CD4-positive, alpha-beta T cell treated with Interleukin-4 for 4 hours (primary cell): ENCODE measurements at places on chromosomes 3 and 15.

DNA sequence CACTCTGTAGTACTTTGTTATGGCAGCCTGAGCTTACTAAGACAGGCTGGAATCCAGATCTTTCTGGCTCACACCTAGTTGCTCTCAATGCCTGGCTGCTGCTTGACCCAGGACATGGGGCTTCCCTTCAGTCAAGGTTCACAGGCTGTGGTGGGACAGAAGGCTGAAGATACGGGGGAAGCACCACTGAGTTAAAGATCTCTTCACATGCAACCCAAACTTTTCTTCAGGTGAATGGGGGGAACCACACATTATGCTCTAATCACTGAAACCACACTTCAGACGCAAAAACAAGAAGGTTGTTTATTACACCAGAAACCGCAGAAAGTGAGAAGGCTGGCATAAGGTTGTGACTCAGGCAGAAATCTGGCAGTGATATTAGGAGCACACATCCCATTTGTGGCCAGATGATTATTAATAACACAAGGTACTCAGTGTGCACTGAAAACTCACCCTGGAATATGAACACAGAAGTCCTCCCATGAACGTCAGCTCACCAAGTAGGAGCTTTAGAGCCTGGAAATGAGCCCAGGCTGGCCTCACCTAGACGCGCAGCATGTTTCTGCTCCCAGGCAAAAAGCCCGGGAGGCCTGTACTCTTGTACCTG is 230.5 kb upstream of the CHRNA7 start:
- no peak for DNase-seq

- DNase-seq = no peak
These were observed 96.0 kb downstream of the SUCLG2 start for GRCh38 chr3:67558426-67558825.

DNA sequence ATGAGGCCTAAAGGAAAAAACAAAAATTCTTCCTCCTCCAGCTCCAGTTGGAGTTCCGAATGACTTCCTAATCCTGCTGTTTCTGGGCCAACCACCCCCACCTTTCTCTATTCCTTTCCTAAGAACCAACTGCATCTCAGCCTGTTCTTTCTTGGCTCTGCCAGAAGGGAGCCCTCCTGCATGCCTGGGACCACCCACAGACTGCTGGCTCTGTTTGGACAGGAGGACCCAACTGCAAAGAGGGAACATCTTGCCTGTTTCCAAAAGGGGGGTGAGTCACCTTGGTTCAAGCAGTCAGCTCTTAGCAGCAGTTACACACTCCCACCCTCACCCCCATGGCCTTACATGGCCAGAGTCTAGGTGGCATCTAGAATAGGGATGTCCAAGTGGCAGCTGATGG is 116.0 kb upstream of the PRICKLE2 start:
- no peak for DNase-seq

- DNase-seq = peak; percentile 40
These were observed 8.4 kb upstream of the ATR start for GRCh38 chr3:142586803-142587406.

- no peak for DNase-seq
These were observed 40.9 kb downstream of the SCAP start for GRCh38 chr3:47434849-47435248.
